ENCODE measurements at places on chromosomes 13 and 19.

DNA sequence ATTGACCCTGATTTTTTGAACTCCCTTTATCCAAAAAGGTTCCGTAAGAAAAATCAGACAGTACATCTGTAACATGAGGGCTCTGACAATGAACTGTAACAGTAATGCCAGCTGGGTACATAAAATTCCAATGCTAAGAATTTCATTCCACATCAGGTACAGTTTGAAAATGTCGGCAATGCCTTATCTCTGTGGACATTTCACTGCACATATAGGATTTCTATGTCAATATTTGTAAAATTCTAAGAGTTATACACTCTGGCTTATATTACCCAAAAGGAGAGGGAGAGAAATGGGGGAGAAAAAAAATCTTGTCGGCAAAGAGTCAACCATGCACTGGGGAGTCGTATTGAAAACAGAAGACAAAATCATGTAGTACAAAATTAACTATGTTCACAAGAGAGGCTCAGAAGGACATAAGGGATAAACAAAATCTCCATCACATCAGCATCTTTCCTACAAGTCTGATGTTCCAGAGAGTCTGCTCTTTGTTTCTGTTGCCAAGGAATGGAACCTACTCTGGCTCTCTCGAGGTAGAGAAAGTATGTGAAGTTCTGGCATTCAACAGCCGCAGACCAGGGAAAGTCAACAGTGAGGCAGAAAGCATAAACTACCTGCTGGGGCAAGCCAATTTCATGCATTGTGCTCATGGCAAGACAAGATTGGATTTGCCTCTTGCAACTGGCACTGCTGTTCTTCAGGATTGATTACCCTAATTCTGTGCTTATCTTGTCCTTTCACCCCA, 72.4 kb downstream of the STARD13 start:
- DNase-seq, result no peak

GRCh38 chr13:33033051-33033812, 17.0 kb downstream of the KL start:
- DNase-seq, result no peak

DNA sequence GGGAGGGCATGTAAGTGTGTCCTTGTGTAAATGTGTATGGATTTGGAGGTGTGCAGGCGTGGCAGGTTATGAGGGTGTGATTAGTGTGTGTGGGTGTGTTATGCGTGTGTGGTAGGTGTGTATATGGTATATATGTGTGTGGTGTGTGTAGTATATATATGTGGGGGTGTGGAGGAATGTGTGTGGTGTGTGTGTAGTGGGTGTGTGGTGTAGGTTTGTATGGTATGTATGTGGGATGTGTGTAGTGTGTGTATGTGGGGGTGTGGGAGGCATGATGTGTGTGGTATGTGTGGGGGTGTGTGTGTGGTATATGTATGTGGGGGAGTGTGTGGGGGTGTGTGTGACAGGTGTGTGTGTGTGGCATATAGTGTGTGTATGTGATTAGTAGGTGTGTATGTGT, 104.2 kb downstream of the SLC7A1 start:
- no peak for DNase-seq

GRCh38 chr13:103607995-103608394, 541.8 kb upstream of the SLC10A2 start:
- no peak for DNase-seq

DNA sequence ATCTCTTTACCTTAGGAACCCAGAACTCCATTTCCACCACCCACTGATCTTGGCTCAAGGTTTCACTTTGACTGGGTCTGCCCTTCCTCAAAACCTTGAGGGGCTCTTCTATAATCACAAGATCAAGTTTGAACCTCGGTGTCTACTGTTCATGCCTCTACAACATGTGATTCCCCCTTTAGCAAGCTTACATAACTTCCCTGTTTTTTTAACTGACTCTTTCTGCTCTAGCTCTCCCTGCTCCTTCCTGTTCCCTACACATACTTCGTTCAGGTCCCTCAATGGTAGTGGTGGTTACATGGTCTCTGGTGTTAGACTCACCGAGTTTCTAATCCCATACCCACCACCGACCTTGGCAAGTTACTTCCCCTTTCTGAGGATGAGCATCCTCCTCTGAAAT, 26.7 kb downstream of the CEACAM8 start:
- no peak for DNase-seq

DNA sequence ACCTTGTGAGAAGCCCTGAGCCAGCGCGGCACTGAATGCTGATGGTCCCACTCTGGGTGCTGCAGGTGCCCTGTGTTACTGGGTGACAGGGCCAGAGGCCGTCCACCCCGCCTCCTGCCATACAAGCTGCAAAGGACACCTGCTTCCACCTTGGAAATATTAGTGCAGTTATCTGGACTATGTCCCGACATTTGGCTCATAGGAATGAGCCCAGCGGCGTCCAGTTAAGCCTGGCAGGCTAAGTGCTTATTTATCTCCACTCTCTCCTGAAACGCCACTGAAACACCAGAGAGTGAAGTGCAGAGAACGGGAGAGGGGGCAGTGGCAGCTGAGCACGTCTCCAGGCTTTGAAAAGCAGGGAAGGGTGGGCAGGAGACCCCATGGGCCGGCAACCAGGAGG, 145.8 kb downstream of the KDM4B start:
- DNase-seq, result no peak

- DNase-seq, result no peak
Measured at GRCh38 chr19:38545596-38545995, 72.2 kb downstream of the MAP4K1 start.

- DNase-seq, result no peak
Measured at GRCh38 chr13:101700598-101700997, 248.1 kb downstream of the ITGBL1 start.

DNA sequence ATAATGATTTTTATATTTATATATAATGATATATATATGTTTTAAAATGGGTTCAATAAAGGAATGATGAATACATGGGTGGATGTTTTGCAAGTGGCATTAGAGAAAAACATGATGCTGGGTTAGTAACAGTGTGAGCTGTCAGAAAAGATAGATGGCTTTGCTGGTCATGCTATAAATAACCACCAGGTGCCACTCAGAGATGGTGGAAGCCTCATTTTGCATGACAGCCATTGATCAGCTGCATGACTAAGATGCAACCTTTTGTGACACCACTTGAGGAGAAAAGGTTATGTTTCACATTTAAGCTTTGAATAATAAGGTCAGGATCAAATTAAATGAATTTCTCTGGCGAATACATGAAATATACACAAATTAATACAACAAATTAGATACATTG, 737.7 kb downstream of the PCDH9 start:
- DNase-seq, result no peak

GRCh38 chr13:51225029-51225428, 2.8 kb downstream of the FAM124A start:
- no peak for DNase-seq

GRCh38 chr19:49809160-49809940, 3.7 kb downstream of the FUZ start:
- DNase-seq, result peak; percentile 48

DNA sequence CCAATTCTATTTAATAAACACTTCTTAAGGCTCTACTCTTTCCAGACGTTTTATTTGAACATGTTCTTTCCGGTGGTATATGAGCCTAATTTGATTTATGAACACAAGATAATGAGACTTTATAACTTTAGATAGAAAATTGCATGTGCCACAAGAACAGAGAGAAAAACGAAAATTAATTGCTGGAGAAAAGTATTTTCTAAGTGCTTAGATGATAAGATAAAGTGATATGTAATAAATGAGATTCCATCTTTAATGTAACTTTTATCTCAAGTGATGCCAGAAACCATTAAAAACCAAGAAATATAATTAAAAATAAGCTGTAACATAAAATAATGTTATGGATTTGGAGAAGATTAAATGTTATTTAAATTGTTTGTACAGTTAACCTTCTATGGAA, 33.2 kb upstream of the KL start:
- no peak for DNase-seq

DNA sequence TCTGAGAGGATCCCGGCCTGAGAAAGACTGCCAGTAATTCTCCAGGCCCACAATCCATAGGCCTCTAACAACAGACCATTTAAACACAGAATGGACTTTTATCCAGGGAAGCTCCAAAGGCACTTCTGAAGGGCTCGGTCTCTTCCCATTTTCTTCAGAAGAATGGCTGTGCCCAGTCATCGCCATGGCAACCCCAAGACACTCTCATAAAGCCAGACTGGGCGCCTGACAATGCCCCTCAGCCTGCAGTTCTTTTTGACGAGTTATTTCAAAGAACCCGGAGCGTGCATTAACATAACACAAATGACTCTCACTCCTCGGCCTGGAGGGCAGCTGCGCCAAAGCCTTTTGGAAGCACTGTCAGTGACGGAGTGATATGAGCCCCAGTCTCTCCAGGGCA, 61.0 kb downstream of the RASA3 start:
- no peak for DNase-seq

DNA sequence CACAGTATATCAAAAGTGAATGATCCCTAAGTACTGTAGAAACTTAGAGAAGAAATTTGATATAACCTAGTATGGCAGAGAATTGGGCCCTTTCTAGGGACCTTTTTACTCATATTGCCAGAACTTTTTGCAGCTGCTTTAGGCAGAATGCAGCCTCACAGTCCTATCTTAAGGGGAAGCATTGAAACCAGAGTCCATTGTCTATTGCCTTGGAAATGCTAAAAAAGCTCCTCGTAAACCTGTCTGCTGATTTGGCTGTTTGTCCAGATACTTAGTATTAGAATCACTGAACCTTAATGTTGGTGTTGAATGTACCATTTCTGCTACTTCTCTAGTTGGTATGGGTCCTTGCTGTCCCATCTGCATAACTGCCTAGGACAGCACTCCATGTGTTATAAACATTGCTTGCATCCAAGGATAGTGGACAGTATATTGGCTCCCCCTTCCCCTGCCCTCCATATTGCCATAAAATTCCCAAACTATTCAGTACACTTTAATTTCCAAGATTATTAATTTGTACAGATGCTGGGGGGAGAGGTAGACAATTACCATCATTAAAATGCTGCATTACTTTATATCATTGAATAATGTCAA, 36.1 kb downstream of the LSM14A start:
- no peak for DNase-seq

GRCh38 chr13:48542581-48543341, 9.9 kb upstream of the RCBTB2 start:
- DNase-seq, result no peak

- DNase-seq, result no peak
Measured at GRCh38 chr13:39401756-39402155, 201.2 kb downstream of the LHFPL6 start.

DNA sequence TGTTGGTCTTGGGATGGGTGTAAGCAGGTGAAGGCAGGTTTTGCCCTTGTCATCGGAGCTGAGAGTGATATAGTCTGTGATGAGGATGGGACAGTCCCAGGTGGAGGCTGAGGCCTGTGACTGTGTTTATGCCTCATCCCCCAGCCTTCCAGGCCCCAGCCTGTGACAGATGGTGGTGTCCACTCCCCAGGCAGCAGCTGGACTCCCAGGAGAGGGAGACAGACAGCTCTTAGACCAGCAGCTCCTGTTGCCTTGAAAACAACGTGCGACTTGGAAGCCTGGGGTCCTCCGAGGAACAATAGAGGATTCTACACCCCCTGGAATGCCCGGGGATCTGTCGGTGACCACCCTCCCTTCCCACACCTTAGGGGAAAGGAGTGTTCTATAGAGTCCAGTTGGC, 63.8 kb downstream of the CHST8 start:
- no peak for DNase-seq

DNA sequence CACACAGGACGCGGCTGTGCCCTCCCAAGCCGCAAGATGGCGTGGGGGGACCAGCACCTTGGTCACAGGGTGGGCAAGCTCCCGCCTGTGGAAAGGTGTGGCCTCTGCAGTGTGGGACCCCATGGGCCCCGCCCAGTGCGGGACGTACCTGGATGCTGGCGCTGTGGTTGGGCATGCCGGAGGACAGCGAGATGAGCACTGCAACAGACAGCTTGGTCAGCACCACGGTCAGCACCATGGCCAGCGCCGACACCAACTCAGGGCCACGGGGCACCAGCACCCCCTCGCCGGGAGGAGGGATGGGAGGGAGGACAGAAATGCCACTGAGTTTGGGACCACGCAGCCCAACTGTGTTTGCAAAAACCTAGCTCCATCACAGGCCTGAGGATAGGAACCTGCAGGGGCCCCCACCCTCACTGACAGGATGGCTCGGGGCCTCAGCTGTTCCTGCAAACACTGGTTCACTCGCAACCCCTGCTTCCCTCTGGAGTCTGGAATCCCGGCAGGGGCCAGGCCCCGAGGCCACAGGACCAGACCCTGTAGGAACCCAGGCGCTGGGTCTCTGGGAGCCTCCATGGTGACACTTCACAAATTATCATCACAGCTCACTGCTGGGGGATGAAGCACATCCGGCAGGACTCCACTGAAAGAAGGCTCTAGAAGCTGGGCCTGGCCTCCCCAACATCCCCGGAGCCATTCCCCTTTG, 27.1 kb downstream of the IZUMO4 start:
- DNase-seq, result no peak

DNA sequence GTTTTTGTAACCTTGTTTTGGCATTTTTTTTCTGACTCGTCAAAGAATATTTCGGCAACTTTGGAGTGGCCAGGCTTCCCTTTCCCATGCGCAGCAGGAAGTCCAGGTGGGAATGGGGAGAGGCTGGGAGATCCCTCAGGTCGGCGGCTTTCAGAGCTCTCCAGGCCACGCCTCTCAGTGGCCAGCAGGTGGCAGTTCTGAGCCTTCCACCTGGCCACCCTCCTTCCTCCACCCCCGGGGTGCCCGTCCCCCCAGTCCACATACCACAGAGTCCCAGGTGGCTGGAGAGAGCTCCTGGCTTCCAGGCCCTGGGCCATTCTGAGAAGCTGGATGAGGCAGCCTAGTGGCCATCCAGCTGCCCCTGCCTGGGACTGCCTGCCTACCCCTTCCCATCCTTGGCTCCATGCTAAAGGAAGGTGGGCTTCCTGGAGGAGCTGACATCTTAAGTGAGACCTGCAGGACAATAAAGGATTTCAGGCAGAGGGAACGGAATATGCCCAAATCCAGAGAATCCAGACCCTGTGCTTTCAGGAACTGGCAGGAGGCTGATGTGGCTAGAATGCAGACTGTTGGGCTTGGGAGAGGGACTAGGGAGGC, 46.3 kb downstream of the CCNE1 start:
- DNase-seq, result no peak

- no peak for DNase-seq
Measured at GRCh38 chr13:91154558-91155353, 192.7 kb upstream of the MIR17HG start.

DNA sequence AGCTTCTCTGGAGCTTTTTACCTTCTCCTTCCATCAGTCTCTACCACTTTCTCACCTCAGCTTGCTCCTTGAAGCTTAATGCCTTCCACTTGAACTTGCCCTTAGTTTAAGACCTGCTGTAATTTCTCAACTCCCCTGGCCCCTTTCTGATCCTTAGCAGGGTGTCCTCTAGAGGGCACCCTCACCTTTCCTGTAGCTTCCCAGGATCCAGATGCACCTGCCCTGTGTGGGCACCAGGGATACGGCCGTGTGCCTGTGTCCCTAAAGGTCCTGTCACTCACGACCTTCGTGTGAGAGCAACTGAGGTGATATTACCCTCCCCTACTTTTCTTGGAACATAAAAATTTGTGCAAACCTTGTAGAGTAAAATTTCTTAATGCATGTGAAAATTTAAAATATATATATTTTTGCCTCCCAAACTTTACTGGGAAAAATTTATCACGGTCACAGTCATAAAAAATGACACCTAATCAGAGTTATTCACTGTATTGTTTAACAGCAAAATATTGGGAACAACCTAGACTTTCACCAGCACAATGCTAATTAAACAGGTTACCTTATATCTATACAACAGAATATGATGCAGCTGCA, 46.4 kb downstream of the PSG3 start:
- DNase-seq, result no peak

- DNase-seq, result no peak
Measured at GRCh38 chr19:40056505-40056904, 474 bp upstream of the ZNF780B start.

- no peak for DNase-seq
Measured at GRCh38 chr13:97179501-97179900, 42.6 kb upstream of the MBNL2 start.
